ENCODE measurements at places on chromosomes 7 and 10.

- no peak for DNase-seq
Observed at GRCh38 chr7:40888499-40888898, 753.7 kb downstream of the SUGCT start.

DNA sequence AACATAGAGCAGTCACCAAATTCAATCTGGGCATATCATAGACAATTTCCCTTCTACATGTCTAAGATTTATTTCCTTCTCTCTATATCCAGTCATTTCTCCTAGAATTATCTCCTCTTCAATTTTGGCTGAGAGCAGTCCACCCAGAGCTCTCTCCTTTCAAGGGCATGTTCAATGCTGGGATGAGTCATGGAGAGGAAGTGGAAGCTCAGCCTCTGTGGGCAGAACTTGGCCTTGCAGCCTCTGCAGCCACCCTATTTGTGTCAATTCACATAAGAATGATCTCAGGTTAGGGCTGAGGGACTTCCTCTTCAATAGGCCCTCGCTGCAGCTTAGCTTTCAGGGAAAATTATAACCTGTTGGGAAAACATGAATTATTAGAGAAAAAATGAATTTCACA lies 560.8 kb downstream of the POM121L12 start:
- no peak for DNase-seq

DNA sequence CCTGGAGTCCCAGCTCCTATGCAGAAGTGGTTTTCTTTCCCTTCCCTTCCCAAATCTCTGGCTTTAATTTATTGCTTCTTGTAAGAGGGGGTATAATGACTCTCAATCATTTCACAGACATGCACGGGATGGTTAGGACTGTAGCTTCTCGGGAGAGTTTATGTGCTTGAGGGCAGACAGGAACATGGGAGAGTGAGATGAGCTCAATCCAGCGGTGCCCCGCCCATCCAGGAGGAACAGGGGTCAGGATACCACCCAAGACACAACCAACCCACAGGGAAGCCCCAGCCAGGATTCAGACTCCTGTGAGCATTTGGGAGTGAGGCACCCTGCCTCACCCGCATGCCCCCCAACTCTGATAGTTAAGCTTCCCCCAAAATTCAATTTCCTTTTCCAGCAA lies 33.7 kb upstream of the GATAD1 start:
- DNase-seq: no peak

GRCh38 chr7:44150966-44151941 lies 10.1 kb upstream of the MYL7 start:
- DNase-seq: no peak

DNA sequence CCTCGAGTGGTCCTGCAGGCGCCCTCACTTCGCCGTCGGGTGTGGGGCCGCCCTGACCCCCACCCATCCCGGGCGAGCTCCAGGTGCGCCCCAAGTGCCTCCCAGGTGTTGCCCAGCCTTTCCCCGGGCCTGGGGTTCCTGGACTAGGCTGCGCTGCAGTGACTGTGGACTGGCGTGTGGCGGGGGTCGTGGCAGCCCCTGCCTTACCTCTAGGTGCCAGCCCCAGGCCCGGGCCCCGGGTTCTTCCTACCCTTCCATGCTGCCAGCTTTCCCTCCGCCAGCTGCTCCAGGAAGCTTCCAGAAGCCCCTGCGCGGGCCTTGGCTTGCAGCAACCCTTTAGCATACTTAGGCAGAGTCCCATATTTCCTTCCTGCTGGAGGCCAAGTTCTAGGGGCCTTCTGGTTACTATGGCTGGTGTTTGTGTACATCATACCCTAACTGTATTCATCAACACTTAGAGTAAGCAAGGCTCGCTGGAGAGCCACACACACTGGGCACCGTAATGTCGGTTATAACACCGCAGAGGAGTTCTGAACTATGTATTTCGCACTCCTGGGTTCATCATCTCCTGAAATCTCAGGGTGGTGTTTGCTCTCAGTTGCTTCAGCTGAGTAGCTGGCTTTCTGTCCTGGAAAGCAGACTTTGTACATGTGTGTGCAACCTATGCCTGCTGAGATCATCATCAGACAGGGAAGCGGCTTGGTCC lies 471 bp downstream of the MGMT start:
- DNase-seq: no peak
